Prostate gland (tissue), 2 donors: ENCODE measurements at places on chromosomes 11 and 22.

- no peak for DNase-seq
Observed at GRCh38 chr22:35425546-35425945, 25.6 kb downstream of the MCM5 start.

- DNase-seq: no peak
Observed at GRCh38 chr22:23251445-23252093, 71.3 kb downstream of the BCR start.

DNA sequence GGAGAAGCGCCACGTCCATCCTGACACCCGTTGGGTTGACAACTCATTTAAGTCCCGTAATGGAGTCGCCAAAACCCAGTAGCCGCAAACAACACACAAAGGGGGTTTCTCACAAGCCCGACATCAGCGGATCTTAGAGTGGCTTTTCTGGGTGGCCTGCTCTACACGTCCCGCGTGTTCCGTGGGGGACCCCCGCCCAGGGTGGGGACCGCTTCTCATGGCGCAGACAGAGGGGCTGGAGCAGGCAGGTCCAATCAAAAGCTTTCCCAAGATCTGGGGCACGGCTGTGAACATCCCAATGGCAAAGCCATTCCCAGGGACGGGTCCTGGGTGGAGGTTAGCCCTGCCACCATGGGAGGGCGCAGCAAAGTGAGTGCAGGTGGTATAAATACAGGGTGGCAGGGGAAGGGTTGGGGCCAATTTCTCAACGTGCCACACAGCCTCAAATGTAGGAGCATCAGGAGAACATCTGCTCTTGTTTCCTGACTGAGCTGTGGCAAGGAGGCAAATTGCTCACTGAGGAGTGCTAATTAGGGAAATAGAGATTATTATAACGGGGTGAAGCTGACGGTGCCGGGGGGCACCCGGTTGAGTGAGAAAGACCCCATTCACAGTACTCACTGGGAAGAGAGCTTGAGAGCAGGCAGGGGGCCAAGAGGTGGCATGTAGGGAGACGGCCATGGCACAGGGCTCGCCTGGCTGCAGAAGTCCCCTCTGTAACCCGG is 1447.2 kb downstream of the TBC1D22A start:
- DNase-seq: no peak

DNA sequence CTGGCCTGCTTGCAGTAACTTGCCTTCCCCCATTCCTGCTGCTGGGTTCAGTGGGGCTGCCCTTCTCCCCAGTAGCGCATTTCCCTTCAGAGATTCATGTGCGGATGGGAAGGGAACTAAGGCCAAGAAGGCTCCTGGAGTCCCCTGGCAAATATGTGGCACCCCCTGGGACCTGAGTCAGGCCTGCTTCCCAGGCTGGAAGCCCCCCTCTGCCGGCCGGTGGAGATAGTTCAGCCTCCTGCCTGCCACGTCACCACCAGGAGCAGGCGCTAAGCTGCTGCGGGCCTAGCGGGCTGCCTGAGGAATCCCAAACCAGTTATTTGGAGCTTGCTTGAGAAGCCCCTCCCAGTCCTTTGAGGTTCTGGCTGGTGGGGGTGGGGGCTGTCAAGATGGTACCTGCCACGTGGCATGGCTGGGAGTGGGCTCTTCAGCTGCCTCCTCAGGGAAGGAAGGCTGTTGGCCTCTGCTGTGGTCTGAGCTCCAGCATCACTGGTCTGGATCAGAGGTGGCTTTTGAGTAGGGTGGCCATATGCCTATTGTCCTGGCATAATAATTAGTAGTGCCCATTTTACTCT is 2.0 kb downstream of the SERPINH1 start:
- DNase-seq: no peak
